ENCODE measurements at places on chromosomes 1 and 21. TPM values are rescaled to one million over a fixed set of nuclear protein-coding genes. Genes with fewer than 3 reads are reported as not detected.

GRCh38 chr1:214136324-214136919 is 144.5 kb upstream of the SMYD2 start:
- no peak overlapping the region for H3K4me3 ChIP-seq
- DNase-seq: no peak
- peaks cover 3% of the 10 kb centered on the region for H3K27me3 ChIP-seq

- H3K27me3 ChIP-seq: no peaks in the 10 kb centered on the region
- H3K36me3 ChIP-seq: no peaks in the 10 kb centered on the region
- no peak for DNase-seq
- no peak overlapping the region for H3K4me3 ChIP-seq
- no peak overlapping the region for H3K27ac ChIP-seq
These were observed 7.1 kb downstream of the ACOT7 start for GRCh38 chr1:6386371-6386949.

GRCh38 chr1:224213438-224214119 is 30.5 kb downstream of the DEGS1 start:
- no peak for DNase-seq
- peaks cover 16% of the 10 kb centered on the region for H3K4me1 ChIP-seq
- peak overlapping the region; percentile 55 for H3K27ac ChIP-seq
- H3K27me3 ChIP-seq: no peaks in the 10 kb centered on the region

- DNase-seq: no peak
- no peaks in the 10 kb centered on the region for H3K27me3 ChIP-seq
- H3K4me1 ChIP-seq: no peaks in the 10 kb centered on the region
These were observed 64.7 kb downstream of the SGIP1 start for GRCh38 chr1:66598670-66599069.

The TDRD5 gene
- 0.12 TPM for total RNA-seq

DNA sequence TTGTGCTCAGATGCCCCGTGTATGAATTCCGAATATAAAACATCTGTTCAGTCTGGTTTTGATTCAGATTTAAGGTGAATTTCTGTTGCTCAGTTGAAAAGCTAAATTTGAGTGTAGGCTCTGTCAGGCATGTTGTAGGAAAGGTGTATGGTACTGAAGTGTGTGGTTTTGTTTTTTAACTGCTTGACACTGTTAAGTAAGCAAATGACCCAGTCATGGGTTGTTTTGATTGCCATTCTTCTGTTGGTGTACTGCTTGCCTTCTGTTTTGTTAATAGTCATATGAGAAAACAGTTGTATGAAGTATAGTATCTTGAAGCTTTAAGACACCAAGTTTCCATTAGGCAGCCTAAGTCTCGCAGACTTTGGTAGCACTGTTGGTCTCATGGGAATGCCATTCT is 10.0 kb downstream of the MRPS6 start:
- H3K36me3 ChIP-seq: peaks cover 19% of the 10 kb centered on the region
- peaks cover 25% of the 10 kb centered on the region for H3K4me1 ChIP-seq
- H3K4me3 ChIP-seq: no peak overlapping the region
- H3K27ac ChIP-seq: no peak overlapping the region

DNA sequence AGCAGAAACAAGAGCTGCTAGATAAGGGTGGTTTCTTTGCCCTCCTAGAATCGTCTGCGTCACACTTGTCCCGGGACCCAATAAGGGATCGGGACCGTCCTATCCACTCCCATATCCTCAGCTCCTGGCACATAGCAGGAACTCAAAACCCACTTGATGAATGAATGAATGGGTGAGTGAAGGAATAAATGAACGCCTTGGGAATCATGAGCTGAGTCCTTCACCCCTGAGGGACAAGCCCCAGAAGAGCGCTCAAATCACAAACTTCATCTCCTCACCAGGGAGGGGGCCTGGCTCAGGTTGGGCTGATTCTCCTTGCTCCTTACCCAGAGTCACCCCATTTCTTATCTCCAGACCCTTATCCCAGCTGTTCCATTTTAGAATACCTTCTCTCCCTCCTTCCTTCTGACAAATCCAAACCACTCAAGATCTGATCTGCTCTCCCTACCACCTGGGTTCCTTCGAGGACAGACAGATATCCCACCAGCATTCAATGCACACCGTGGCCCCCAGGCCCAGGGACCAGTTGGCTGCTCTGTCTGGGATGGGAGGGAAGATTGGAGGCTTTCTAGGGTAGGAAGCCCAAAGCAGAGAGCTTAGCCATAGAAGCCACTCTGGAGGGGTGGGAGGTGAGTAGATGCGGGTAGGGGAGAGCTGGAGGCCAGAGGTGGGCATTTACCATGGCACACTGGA is 643 bp upstream of the MOB3C start:
- H3K36me3 ChIP-seq: no peaks in the 10 kb centered on the region
- peak overlapping the region; percentile 89 for H3K27ac ChIP-seq
- H3K27me3 ChIP-seq: peaks cover 16% of the 10 kb centered on the region
- H3K4me3 ChIP-seq: peak overlapping the region; percentile 84
- DNase-seq: no peak

DNA sequence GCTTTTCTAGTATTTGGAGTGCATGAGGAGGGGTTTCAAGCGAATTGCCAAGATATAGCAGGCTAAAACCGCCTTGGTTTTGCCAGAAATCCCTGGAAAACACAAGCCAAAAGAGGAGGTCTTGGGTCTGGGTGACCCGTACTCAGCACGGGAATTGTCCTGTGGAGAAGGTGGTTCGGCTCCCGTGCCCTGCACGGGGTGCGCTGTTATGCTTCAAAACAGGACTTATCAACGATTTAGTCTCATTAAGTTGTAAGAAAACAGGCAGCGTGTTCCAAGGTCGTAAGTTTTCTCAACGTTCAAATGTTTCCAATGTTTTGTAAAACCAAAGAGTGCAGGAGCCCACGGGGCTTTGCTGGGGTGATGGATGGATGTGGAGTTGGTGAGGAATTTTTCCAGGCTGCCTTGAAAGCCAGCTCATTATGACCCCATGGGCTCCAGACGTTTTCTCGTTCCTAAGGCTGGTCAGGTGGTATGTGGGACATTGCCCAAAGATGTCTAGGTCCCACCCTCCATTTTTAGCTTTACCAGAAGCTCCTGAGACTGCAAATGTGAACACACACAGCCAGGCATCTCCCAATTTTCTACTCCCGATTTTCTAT is 75.4 kb upstream of the CLDN14 start:
- no peaks in the 10 kb centered on the region for H3K36me3 ChIP-seq
- H3K27ac ChIP-seq: no peak overlapping the region
- H3K27me3 ChIP-seq: peaks cover 11% of the 10 kb centered on the region
- no peaks in the 10 kb centered on the region for H3K4me1 ChIP-seq

DNA sequence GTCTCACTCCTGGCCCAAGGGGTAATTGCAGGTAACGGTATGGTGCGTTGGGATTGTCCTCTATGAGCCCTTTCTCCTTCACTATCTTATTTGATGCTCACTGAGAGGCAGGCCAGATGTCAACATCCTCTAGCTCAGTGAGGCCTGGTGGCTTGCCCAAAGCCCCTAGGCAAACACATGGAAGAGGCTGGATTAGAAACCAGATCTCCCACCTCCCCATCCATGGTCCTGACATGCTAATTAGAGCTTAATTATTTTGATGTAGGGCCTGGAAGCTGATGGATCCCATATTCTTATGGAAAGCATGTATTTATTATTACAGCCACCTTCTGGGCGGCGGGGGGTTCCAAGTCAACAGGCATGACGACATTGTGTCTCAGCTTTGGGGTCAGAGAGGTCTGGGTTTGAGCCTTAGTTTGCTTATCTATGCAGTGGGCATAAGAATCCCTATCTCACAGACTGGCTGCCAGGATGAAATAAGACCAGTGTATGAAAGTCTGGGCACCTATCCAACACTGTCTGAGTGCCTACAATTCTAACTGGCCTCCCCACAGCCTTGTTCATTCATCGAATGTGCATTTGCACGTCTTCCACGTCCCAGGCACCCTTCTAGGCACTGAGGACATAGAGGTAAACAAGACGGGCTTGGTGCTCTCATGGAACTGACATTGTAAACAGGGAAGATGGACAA is 6.2 kb downstream of the SMPDL3B start:
- H3K27ac ChIP-seq: no peak overlapping the region
- DNase-seq: no peak
- H3K36me3 ChIP-seq: no peaks in the 10 kb centered on the region
- no peak overlapping the region for H3K4me3 ChIP-seq
- H3K27me3 ChIP-seq: no peaks in the 10 kb centered on the region
- no peaks in the 10 kb centered on the region for H3K4me1 ChIP-seq

The MEX3A gene
- 113 TPM for total RNA-seq

DNA sequence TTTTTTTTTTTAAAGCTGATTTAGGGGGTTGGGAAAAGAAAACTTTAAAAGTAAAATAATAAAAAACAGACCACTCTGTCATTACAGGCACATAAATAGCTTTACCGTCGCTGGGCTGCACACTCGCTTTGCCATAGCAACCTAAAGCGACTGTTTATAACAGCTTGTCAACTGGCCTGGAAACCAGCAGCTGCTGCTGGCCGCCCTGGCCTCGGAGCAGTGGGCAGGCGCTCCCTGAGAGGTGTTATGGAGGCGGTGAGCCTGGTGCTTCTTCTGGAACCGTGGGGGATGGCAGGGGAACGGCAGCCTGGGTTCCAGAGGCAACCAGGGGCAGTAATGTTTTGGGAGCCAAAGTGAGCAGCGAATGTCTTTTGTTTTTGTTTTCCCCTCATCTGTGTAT is 45.7 kb downstream of the ATP2B4 start:
- H3K27me3 ChIP-seq: no peaks in the 10 kb centered on the region
- H3K36me3 ChIP-seq: peaks cover 1% of the 10 kb centered on the region

GRCh38 chr1:28243685-28244311 is 7.9 kb downstream of the ATP5IF1 start:
- peak overlapping the region; percentile 50 for H3K4me3 ChIP-seq
- H3K27ac ChIP-seq: peak overlapping the region; percentile 93
- no peak for DNase-seq

The FAF1 gene
- 49.0 TPM for total RNA-seq

DNA sequence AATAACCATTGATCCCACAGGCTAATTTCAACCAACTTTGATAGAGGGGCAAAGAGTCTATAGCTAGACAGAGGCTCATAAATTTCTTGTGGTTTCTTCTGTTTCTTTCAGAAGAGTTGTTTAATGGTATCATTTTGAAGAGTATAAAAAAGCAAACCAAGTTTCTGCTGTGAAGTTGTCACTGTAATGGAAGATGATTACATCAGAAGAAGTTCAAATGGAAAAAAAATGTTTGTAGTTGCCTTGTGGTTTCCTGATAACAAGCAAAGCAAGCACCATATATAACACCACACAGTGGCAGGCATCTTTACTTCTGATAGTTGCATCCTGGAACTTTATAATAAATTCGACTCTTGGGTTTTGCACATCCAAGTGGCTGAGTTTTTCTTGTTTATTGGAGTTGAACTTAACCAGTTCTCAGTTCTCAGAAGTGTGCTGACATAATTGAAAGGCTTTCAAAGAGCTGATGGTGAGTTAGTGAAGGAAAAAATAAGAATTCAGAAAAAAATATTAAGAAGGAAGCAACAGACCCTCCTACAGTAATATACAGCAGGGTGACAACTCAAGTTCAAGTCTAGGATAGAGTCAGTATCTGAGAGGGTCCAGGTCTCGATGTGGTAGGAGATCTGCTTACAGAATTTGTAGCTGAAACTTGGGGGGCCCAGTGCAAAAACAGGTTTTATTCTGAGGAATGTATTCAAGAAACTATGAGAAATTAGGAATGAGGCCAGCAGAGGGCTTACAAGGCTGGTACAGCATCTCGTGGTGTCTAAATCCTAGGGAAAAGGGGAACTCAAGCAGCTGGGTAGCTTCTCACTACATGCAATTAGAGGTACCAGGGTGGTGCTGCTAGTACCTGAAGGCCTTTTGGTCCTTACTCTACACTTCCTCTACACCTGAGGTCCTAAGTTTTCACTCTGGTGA is 123.5 kb downstream of the CRB1 start:
- no peaks in the 10 kb centered on the region for H3K4me1 ChIP-seq
- no peak overlapping the region for H3K27ac ChIP-seq
- no peaks in the 10 kb centered on the region for H3K36me3 ChIP-seq
- no peak overlapping the region for H3K4me3 ChIP-seq
- DNase-seq: no peak

The MYOM3 gene
- total RNA-seq: 0.62 TPM

GRCh38 chr1:32893198-32894018 is 7.1 kb downstream of the HPCA start:
- peaks cover 66% of the 10 kb centered on the region for H3K27me3 ChIP-seq
- no peak for DNase-seq
- H3K4me3 ChIP-seq: peak overlapping the region; percentile 59
- H3K4me1 ChIP-seq: peaks cover 3% of the 10 kb centered on the region

The DCST2 gene
- total RNA-seq: 2.2 TPM

GRCh38 chr1:27649306-27649635 is 14.3 kb upstream of the FGR start:
- H3K27me3 ChIP-seq: peaks cover 10% of the 10 kb centered on the region
- no peak overlapping the region for H3K27ac ChIP-seq
- DNase-seq: no peak
- H3K4me3 ChIP-seq: no peak overlapping the region

- no peaks in the 10 kb centered on the region for H3K4me1 ChIP-seq
- H3K27me3 ChIP-seq: peaks cover 40% of the 10 kb centered on the region
- no peaks in the 10 kb centered on the region for H3K36me3 ChIP-seq
- no peak overlapping the region for H3K4me3 ChIP-seq
These were observed 5.6 kb upstream of the PCBP3 start for GRCh38 chr21:45637883-45638282.

- peaks cover 13% of the 10 kb centered on the region for H3K4me1 ChIP-seq
- H3K27me3 ChIP-seq: no peaks in the 10 kb centered on the region
- DNase-seq: no peak
These were observed 143.4 kb downstream of the ZZZ3 start for GRCh38 chr1:77538956-77539518.

The IFNLR1 gene
- total RNA-seq: 21.2 TPM

- no peak for DNase-seq
- H3K4me1 ChIP-seq: peaks cover 7% of the 10 kb centered on the region
- H3K27ac ChIP-seq: no peak overlapping the region
- peaks cover 5% of the 10 kb centered on the region for H3K36me3 ChIP-seq
- peaks cover 21% of the 10 kb centered on the region for H3K27me3 ChIP-seq
- H3K4me3 ChIP-seq: no peak overlapping the region
These were observed 10.3 kb upstream of the C1orf198 start for GRCh38 chr1:230878591-230878990.

DNA sequence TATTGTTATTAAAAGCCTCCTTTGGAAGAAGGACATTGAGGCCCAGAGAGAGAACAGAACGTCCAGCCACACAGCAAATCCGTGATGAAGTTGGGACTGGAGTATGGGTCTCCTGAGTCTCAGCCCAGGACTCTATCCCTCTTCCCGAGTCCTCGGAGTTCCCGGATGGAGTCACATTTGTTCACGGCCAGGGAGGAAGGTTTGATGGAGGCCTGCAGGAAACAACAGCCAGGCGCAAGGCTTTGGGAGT is 357 bp upstream of the TXLNA start:
- no peaks in the 10 kb centered on the region for H3K27me3 ChIP-seq
- H3K4me1 ChIP-seq: peaks cover 15% of the 10 kb centered on the region
- peaks cover 12% of the 10 kb centered on the region for H3K36me3 ChIP-seq
- no peak for DNase-seq
- peak overlapping the region; percentile 95 for H3K27ac ChIP-seq
- peak overlapping the region; percentile 92 for H3K4me3 ChIP-seq

DNA sequence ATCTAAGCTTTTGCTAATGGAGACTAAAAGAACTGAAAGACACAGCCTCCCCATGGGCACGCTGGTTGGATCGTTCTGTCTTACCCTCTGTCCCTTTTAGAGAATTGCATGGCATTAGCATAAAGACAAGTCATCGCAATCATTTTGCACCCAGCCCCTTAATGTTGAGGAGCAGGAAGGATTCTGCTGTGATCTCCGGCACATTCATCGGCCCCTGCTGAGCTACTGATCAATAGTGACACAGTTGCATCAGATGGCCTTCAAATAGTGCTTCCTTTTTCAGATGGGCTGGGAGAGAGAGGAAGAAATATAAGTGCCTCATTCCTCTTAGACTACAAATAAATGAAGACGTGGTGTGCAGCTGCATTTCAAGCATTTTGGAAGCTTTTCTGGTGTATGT is 75.4 kb downstream of the NOS1AP start:
- H3K27ac ChIP-seq: no peak overlapping the region
- no peak overlapping the region for H3K4me3 ChIP-seq
- H3K4me1 ChIP-seq: peaks cover 4% of the 10 kb centered on the region
- no peaks in the 10 kb centered on the region for H3K36me3 ChIP-seq
- H3K27me3 ChIP-seq: peaks cover 6% of the 10 kb centered on the region
